ENCODE measurements at places on chromosomes 7 and 10.

- peak; percentile 45 for DNase-seq
Measured at GRCh38 chr7:99407872-99408378, 472 bp downstream of the PDAP1 start.

DNA sequence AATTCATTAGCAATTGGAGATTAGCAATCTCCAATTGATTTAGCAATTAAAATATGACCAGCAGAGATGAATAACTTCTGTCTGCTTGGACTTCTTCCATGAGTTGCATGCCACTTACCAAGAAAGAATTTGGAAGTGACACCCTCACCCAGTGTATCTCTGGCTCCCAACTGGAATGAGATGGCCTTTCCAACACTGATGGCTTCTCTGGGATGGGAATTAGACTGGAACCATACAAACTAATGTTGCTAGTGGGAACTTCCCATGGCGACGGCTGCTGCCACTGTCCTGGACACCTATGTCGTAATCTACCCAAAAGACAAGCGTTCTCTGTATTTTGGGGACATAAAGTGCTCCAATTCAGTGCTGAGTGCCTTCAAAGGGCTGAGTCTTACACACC lies 192.3 kb downstream of the COBL start:
- DNase-seq = no peak

GRCh38 chr7:55133630-55134358 lies 115.0 kb downstream of the EGFR start:
- no peak for DNase-seq

DNA sequence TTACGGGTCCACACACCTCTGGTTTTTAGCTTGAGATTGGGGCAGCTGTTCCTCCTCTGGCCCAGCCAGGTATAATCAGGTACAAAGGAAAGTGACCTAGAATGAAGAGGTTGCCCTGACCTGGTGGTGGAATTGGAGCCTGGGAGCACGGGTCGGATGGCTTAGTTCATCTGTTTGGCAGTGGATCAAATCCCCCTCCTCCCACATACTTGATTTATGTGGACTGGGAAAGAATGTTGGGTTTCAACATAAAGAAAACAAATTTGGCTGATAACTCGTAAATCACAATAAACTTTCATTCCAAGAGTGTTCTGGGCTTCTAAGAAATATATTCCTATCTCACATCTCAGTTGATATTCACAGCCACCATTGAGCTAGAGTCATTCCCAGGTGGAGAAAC lies 186.8 kb downstream of the CUX1 start:
- no peak for DNase-seq

- DNase-seq = no peak
Measured at GRCh38 chr7:104230606-104231005, 22.8 kb upstream of the ORC5 start.

DNA sequence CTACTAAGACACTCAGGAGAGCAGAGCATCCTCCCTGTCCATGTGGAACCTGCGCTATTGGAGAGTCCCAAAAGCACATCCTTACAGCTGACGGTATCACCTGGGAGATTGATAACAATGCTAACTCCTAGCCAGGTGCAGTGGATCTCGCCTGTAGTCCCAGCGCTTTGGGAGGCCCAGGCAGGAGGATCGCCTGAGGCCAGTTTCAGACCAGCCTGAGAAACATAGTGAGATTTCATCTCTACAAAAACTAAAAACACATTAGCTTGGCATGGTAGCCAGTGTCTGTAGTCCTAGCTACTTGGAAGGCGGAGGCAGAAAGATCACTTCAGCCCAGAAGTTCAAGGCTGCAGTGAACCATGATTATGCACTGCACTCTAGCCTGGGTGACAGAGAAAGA lies 174.9 kb downstream of the ARHGAP12 start:
- DNase-seq = no peak

DNA sequence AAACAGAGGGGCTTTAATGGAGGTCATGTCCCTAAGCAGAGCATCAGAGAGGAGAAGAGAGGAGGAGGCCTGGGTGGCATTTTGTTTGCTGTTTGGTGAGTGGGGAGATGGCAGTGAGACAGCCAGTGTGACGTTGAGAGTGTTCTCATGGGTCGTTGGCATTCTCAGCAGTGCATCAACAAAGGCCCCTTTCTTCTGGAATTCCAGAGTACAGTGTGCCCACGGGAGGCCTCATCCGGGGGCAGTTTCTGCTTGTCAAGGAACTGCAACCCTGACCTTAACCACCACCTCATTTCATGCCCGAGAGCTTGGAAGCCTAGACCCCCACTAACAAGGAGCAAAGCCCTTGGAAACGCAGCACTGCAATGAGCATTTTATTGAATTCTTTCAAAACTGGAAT lies 92.9 kb downstream of the CELF2 start:
- no peak for DNase-seq
